ENCODE measurements at places on chromosomes 7 and 10.

- DNase-seq: no peak
Measured at GRCh38 chr7:50303335-50304128, 984 bp upstream of the IKZF1 start.

GRCh38 chr10:32103721-32104120 is 47.5 kb upstream of the KIF5B start:
- DNase-seq: no peak

DNA sequence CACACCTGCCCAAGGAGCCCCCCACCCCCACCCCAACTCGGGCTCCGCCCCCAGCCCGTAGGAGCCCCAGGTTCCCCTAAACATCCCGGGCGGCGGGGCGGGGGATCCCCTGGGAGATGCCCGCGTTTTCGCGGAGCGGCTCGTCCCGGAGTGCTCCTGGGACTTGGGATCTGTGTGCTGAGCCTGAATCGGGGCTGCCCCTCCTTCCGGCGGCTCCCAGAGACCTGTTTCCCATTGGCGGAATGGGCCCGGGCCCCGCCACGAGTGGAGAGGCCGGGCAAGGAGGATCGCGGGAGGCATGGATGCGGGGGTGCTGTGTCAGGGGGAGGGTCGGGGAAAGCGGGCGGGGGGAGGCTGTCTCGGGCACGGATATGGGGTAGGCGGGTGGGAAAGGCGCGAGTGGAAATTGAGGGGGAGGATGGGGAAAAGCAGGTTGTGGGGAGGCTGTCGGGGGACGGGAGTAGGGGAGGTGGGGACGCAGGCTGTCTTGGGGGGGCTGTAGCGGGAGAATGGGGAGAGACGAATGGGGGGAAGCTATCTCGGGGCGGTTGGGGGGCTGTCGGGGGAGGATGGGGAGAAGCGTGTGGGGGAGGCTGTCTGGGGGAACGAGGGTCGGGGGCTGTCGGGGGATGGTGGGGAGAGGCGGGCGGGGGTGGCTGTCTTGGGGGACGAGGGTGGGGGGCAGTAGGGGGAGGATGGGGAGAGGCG is 572 bp upstream of the BHLHA15 start:
- DNase-seq: peak; percentile 59

DNA sequence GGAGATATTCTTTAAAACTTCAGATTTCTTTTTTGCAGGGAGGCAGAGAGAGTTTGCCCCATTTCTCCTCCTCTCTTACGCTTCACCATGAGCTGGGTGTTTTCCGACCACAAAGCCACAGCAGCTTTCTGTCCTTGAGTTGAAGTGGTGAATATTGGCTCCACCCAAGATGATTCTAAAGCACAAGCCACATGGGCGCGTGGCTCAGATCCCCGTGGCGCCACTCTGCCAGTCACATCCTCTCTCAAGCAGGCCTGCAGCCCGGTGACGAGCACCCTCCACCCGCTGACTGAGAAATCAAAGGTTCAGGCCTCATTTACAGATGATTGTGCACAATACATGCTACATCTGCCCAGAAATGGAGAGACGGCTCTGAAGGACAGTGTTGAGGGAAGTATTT is 27.6 kb upstream of the RNF32 start:
- DNase-seq: no peak

GRCh38 chr7:15752377-15752776 is 65.9 kb upstream of the MEOX2 start:
- DNase-seq: no peak

Data from dorsolateral prefrontal cortex (tissue), 122 donors.